Activated naive CD4-positive, alpha-beta T cell treated with anti-CD3 and anti-CD28 coated beads for 36 hours (primary cell): ENCODE measurements at places on chromosomes 13 and 19. TPM values are rescaled to one million over a fixed set of nuclear protein-coding genes. Genes with fewer than 3 reads are reported as not detected.
A peak's percentile ranks its signal among the peaks of the same experiment; 100 is the strongest.

KL gene
- total RNA-seq: 0.49 TPM

KCNRG gene
- not detected for total RNA-seq

NLRP9 gene
- not detected for total RNA-seq

DNA sequence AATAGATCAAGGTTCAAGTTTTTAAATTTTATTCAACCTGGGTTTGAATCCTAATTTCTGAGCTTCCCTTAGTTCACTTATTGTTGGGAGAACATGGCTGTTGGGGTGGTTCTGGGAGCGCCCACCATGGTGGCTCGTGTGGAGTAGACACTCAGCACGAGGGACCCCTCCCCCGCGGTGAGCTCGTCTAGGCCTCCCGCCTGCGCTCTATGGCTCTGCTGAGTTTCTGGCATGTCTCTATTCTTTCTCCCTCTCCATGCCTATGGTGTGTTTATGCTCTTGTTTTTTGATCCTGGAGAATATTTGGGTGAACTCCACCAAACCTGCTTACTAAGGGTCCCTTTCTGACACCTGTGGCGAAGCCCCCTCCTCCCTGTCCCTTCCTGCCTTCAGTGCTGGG is 1.6 kb upstream of the EPN1 start:
- DNase-seq: no peak
- no peak overlapping the region for H3K4me3 ChIP-seq
- peak overlapping the region; percentile 22 for H3K27ac ChIP-seq
- peaks cover 32% of the 10 kb centered on the region for H3K36me3 ChIP-seq
- H3K27me3 ChIP-seq: no peaks in the 10 kb centered on the region
- peaks cover 58% of the 10 kb centered on the region for H3K4me1 ChIP-seq

GRCh38 chr13:73765651-73766384 is 368.4 kb downstream of the KLF12 start:
- peak overlapping the region; percentile 70 for H3K4me3 ChIP-seq
- H3K36me3 ChIP-seq: peaks cover 9% of the 10 kb centered on the region
- H3K27ac ChIP-seq: peak overlapping the region; percentile 92
- peak; percentile 95 for DNase-seq

DNA sequence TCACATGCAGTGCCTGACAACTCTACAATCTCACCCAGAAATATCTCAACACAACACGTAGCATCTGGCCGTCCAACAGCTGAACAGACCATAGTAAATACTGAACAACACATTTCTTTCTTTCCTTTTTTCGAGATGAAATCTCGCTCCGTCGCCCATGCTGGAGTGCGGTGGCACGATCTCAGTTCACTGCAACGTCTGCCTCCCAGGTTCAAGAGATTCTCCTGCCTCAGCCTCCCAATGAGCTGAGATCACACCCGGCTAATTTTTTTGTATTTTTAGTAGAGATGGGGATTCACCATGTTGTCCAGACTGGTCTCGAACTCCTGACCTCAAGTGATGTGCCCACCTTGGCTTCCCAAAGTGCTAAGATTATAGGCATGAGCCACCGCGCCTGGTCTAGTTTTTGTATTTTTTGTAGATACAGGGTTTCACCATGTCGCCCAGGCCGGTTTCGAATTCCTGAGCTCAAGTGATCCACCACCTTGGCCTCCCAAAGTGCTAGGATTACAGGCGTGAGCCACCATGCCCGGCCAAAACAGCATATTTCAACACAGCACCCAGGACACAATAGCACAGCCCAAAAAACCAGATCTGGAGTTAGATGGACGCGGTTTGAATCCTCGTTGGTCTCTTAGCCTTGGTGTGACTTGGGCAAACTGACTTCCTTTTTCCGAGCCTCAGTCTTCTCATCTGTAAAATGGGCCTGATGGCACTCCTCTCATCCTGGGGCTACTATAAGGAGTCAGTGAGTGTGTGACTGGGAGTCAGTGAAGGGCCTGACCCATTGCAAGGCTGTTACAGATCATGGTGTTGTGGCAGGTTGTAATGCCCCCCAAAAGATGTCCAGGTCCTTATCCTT is 22.6 kb downstream of the CYP2A6 start:
- H3K36me3 ChIP-seq: no peaks in the 10 kb centered on the region
- no peak overlapping the region for H3K4me3 ChIP-seq
- H3K27ac ChIP-seq: no peak overlapping the region
- H3K4me1 ChIP-seq: peaks cover 18% of the 10 kb centered on the region
- no peaks in the 10 kb centered on the region for H3K27me3 ChIP-seq

DNA sequence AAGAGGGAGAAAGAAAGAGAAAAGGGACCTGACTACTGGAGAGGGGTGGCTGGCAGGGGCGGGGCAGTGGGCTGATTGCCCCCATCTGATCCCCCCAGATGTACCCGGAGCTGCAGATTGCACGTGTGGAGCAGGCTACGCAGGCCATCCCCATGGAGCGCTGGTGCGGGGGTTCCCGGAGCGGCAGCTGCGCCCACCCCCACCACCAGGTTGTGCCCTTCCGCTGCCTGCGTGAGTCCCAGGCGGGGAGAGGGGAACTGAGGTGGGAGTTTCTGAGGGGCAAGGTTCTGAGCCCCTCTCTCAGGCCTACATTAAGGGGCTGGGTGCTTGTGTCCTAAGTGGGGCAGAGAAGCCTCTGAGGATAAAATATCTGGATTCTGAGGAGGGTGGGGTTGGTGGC is 2.4 kb downstream of the APLP1 start:
- H3K36me3 ChIP-seq: no peaks in the 10 kb centered on the region
- H3K4me3 ChIP-seq: no peak overlapping the region
- H3K27me3 ChIP-seq: peaks cover 44% of the 10 kb centered on the region
- H3K4me1 ChIP-seq: peaks cover 16% of the 10 kb centered on the region
- no peak overlapping the region for H3K27ac ChIP-seq

- H3K4me3 ChIP-seq: no peak overlapping the region
- no peak for DNase-seq
- H3K36me3 ChIP-seq: no peaks in the 10 kb centered on the region
- H3K4me1 ChIP-seq: no peaks in the 10 kb centered on the region
Measured at GRCh38 chr13:57003682-57004081, 137.0 kb upstream of the PRR20A start.

DNA sequence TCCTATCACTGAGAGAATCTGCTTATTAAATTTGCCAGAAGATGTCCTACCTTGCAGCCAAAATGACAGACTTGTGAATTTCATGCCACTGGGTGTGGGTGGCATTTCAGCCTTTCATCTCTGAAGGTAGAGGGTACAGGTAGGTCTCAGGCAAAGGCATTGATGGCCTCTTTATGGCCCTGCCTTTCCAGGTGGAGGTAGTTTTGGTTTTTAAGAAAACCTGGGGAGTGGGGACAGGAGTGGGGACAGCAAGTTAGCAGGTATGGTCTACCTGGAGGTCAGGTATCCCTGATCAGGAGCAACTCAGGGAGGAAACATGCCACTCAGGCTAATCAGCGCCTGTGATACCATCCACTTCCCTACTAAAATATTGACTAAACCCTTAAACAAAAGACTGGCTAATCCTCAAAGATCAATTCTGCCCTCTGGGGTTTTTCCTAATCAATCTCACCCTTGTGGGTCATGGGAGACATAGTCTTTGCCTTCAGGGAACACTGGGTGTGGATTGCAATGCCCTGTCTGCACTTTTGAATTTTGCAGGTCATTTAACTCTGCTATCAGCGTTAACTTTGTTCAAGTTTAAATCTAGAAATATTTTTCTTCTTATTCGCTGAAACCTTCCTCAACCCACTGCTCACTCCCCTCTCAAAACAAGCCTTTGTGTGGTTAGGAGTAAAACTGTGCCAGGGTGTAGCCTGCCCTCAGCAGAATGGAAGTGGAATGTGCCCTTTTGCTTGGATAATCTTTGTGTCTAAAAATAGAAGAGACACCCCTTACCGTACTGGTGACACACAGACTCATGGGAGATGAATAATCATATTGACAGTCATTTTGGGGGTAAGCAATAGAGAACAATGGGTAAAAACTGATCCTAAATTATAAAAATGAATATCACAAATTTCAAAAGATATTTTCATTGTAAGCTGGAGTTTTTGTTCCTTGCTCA is 233.7 kb downstream of the COG6 start:
- peaks cover 32% of the 10 kb centered on the region for H3K4me1 ChIP-seq
- no peak for DNase-seq
- no peaks in the 10 kb centered on the region for H3K36me3 ChIP-seq
- H3K27me3 ChIP-seq: no peaks in the 10 kb centered on the region
- H3K27ac ChIP-seq: no peak overlapping the region

GRCh38 chr13:49098198-49098597 is 121.9 kb upstream of the MLNR start:
- no peaks in the 10 kb centered on the region for H3K36me3 ChIP-seq
- DNase-seq: peak; percentile 25
- no peak overlapping the region for H3K4me3 ChIP-seq
- no peak overlapping the region for H3K27ac ChIP-seq
- H3K27me3 ChIP-seq: no peaks in the 10 kb centered on the region

- no peaks in the 10 kb centered on the region for H3K36me3 ChIP-seq
- no peaks in the 10 kb centered on the region for H3K4me1 ChIP-seq
- peaks cover 6% of the 10 kb centered on the region for H3K27me3 ChIP-seq
- no peak overlapping the region for H3K27ac ChIP-seq
Measured at GRCh38 chr19:6576869-6577475, 14.0 kb downstream of the CD70 start.

DNA sequence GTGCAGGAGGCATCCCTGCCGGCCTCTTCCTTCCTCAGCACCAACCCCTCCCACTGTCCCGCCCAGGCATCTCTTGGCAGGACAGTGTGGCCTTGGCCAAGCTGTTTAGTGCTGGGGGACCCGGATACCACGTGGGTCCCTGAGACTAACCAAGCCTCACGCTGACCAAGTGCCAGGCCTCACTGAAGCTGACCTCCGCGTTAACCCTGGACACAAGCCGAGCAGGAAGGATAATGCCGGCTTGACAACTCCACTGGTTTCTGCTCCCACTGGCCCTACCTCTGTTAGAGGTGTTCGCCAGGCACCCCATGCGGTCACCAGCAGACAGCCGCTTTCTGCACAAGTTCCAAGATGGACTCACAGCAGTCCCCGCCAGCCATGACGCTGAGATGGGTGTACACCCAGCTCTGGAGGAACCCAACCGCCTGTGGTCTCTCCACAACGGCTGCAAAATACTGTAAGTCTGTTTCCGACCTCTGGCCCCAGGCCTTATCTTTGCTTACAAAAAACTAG is 12.4 kb downstream of the GRTP1 start:
- H3K36me3 ChIP-seq: no peaks in the 10 kb centered on the region
- H3K4me3 ChIP-seq: no peak overlapping the region
- H3K4me1 ChIP-seq: no peaks in the 10 kb centered on the region
- H3K27me3 ChIP-seq: peaks cover 2% of the 10 kb centered on the region
- H3K27ac ChIP-seq: no peak overlapping the region

DNA sequence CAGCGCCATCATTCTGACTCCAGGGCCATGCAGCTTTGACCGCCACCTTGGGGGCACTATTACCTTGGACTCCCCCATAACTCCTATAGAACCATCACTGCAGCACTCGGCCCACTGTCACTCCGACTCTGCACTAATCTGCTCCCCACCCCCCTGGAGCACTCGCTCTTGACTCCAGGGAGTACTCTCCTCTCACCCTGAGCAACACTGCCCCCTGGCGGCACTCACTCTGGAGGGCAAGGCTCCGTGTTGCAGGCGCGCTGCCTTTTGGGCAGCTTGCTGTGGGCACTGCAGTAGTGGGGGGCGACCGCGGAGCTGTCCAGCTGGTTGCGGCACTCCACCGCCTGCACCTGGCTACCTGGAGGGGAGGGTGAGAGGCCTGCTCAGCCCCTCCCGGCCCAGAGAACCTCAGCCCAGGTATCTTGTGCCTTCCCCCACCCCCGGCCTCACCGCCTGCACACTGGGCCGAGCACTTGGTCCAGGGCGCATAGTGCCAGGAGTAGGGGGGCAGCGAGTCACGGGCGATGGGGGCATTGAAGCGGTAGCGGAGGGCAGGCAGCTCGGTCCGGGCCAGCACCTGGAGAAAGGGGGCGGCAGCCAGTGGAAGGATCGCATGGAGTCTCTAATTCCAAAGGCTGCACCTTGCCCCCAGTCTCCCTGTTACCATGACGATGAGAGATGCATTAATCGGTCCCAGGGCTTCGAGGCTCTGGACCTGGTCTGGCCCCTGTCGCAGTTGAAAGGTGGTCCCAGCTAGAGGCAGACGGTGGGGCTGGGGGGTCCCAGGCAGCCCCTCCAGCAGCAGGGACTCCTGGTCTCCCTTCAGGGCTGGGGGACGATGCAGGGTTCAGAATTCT is 8.9 kb upstream of the MYO1F start:
- peak; percentile 53 for DNase-seq
- no peak overlapping the region for H3K27ac ChIP-seq
- no peaks in the 10 kb centered on the region for H3K27me3 ChIP-seq
- no peaks in the 10 kb centered on the region for H3K36me3 ChIP-seq

- H3K36me3 ChIP-seq: no peaks in the 10 kb centered on the region
- no peak for DNase-seq
- no peaks in the 10 kb centered on the region for H3K27me3 ChIP-seq
- H3K4me3 ChIP-seq: peak overlapping the region; percentile 90
- peaks cover 42% of the 10 kb centered on the region for H3K4me1 ChIP-seq
- H3K27ac ChIP-seq: peak overlapping the region; percentile 84
Measured at GRCh38 chr19:1862424-1863327, 703 bp downstream of the KLF16 start.

GRCh38 chr19:3879656-3880055 is 829 bp upstream of the ATCAY start:
- no peak overlapping the region for H3K27ac ChIP-seq
- peaks cover 12% of the 10 kb centered on the region for H3K4me1 ChIP-seq
- DNase-seq: peak; percentile 10
- no peaks in the 10 kb centered on the region for H3K36me3 ChIP-seq
- H3K4me3 ChIP-seq: no peak overlapping the region

DNA sequence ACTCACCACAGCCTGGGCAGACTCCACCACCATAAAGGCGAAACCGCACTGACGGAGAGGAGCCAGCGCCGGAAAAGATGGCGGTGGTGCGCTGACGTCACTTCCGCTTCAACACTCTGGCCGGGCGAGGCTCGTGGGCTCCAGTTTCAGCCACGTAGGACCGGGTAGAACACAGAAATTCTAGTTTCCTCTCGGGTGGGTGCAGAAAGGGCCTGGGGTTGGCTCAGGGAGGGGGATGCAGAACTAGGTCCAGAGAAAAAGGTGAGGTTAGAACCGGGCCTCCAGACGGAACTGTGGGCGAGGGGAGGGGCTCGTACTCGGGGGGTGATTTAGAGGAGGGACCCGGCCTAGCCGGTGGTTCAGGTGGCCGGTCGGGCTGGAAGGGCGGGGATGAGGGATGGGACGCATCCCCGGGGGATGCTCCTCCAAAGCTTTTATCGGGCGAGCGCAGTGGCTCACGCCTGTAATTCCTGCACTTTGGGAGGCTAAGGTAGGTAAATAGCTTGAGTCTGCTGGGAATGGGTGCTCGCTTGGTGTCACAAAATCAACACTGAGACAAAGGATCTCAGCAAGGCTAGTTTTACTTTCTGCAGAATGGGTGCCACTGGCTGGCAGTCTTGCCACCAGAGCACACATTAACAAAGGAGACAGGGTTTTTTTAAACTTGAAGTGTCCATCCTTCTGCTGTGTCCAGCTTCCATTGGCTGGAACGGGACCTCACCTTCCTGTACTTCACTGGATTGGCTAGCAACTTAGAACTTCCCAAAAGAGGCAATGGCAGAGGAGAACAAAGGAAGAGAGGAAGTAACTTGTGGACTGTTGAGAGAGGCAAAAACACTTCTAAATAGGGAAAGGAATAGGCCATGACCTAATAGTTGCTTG is at the start of gene ZNF561:
ZNF561 (minus strand) TSS at position 77 of the 882 bp plus-strand sequence. CDS start 1,776 bp downstream, outside the sequence.
- H3K36me3 ChIP-seq: peaks cover 35% of the 10 kb centered on the region
- DNase-seq: peak; percentile 90
- H3K27me3 ChIP-seq: no peaks in the 10 kb centered on the region
- peak within 1 kb of the TSS; percentile 99 for H3K27ac ChIP-seq
- H3K4me3 ChIP-seq: peak within 1 kb of the TSS; percentile 98
- peaks cover 18% of the 10 kb centered on the region for H3K4me1 ChIP-seq

- H3K4me3 ChIP-seq: no peak overlapping the region
- no peak overlapping the region for H3K27ac ChIP-seq
- H3K36me3 ChIP-seq: no peaks in the 10 kb centered on the region
- peaks cover 3% of the 10 kb centered on the region for H3K27me3 ChIP-seq
- DNase-seq: no peak
Measured at GRCh38 chr13:104705031-104705750, 1639.0 kb upstream of the SLC10A2 start.
